ENCODE measurements at places on chromosomes 7 and 10.

- no peak for DNase-seq
Observed at GRCh38 chr10:35041502-35041879, 48.6 kb downstream of the CUL2 start.

GRCh38 chr10:128932071-128932820 is 534.8 kb upstream of the MGMT start:
- no peak for DNase-seq

GRCh38 chr7:152137476-152138025 is 112.1 kb downstream of the GALNT11 start:
- no peak for DNase-seq

DNA sequence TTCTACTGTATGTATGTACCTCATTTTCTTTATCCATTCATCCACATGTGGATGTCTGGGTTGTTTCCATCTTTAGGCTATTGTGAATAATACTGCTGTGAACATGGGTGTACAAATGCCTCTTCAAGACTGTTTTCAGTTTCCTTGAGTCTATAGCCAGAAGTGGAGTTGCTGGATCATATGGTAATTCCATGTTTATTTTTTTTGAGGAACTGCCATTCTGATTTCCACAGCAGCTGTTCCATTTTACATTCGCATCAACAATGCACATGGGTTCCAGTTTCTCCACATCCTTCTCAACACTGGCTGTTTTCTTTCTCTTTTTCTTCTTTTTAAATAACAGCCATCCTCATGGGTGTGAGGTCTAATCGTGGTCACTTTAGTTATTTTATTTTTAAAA is 69.9 kb upstream of the CTBP2 start:
- no peak for DNase-seq

GRCh38 chr10:3076138-3076537 is 8.8 kb downstream of the PFKP start:
- no peak for DNase-seq

GRCh38 chr7:111025006-111025405 is 65.9 kb upstream of the LRRN3 start:
- DNase-seq = no peak

DNA sequence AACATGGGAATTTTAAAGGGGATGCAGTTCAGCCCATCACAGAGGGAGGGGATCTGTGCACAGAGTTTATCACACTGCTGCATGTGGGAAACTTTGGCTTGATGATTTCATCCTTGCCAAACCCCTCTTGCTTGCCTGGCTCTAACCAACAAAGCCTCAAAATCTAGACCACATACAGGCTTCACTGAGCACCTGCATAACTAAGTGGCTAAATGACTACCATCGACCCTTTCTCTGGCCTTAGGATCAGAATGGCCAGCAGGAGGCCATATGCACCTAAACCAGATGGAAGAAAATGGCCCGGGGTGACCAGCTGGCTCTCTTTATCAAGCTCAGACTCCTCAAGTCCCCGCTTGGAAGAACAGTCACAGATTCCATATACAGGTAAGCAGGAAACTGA is 15.6 kb upstream of the ZNF25 start:
- DNase-seq = no peak

- no peak for DNase-seq
Observed at GRCh38 chr10:852386-852785, 79.1 kb downstream of the LARP4B start.

DNA sequence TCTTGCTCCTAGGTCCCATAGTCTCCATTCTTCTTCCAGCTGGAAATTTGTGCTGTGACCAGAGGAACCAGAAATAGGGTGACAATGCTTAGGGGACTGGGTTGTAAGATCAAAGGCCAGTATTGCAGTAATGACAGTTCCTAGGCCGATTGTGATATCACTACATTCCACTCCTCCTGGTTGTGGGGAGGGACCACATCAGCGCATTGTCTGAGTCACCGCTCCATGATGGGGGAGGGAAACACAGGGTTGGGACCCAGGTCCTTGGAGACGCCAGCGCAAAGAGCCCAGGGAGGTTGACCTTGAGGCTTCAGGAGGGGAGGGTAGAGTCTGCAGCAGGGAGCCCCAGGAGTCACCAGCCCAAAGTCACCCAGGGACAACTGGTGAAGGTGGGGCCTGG is 20.8 kb upstream of the GGCT start:
- no peak for DNase-seq

Measured in ovary (tissue), 10 donors.